ENCODE measurements at places on chromosomes 7 and 10.

DNA sequence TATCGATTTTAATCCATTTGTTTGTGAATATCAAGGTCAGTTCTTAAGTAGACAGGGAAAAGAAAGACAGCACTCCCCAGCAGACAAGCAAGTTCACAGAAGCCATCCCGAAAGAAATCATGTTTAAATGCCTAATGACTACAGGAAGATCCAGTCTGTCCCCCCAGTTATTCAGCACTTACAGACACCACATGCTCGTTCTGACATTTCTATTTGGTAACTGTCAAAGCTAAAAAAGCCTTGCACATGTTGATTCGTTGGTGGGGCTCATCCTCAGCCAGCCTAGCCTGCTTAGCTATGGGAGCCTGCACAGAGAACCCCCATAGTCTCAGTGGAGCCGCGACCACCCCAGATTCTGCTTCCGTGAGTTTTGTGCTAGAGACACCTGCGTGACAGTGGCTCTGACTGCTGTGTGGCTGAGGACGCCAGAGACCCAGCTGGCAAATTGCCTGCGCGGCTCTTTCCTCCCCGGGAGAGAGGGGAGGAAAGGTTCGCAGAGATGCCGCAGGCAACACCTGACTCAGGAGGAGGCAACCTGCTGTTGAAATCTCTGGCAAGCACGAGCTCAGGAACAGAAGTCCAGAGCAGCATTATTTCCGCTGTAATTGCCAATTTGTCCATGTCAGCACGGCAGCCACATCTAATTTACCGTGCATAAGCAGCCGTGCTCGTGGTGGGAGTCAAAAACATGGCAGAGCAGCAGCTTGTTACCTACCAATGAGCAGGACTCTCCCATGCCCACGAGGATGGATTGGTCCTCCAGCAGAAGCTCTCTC lies 194.2 kb downstream of the GPAM start:
- no peak for DNase-seq

DNA sequence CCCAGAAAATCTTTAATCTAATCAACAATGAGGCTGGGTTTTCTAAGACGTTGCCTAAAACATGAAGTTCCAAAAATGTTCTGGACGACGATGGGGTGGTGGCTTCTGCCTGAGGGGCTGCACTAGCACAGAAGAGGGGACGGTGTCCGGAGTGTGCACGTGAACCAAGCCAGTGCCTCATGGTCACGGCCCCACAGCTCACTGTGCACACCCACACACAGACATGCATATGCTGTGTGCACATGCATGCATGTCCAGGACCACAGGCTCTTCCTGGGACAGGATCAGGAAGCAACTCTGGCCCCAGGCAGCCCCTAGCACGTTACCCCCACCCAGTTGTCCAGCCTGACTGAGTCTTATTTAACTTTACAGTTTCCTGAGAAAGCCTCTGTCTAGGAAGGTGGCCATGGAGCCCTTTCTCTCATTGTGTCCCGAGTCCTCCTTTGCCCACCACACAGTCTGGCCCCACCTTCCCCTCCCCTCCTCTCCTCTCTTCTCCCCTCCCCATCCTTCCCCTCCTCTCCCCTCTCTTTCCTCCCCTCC lies 100.8 kb downstream of the DNAJB6 start:
- no peak for DNase-seq

- DNase-seq, result no peak
Measured at GRCh38 chr10:130777507-130778165, 533.9 kb downstream of the TCERG1L start.

DNA sequence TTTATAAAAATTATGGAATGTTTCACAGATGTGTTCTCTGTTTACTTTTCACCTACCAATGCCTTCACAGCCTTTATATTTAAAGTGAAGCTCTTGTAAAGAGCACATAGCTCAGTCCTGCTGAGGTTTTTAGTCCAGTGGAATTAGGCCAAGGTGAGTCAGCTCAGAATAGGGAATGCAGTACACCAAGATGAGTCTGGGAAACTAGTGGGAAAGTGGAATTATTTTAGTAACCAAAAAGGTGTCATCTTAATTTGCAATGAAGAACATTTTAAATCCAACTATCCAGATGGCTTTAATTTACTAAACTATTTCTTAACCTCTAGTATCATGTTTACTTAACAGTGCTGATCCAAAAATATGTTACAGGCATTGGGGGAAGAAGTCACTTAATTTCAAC lies 236.3 kb upstream of the CTBP2 start:
- DNase-seq, result no peak

DNA sequence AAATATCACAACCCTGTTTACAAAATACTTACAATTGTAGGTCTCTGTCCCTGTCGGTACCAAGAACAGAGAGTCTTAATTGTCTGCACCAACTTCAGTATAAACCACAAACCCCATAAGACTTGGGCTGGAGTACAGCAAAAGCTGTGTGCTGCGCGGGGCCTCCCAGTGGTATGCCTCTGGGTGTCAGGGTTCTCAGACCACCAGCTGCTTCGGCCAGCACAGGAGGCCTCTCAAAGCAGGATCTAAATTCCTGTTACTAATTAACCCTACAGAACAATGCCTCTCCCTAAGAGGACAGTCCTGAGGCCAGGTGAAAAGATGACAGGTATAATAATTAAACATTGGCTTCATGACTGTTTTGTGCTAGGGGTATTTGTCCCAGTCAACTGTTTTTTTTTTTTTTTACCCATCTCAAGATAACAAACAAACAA lies 957 bp upstream of the SVIL start:
- no peak for DNase-seq

GRCh38 chr10:79164075-79164474 lies 95.3 kb downstream of the ZMIZ1 start:
- DNase-seq, result no peak

GRCh38 chr10:75487755-75488125 lies 56.3 kb downstream of the LRMDA start:
- DNase-seq, result peak; percentile 54

GRCh38 chr10:52486840-52487611 lies 172.9 kb downstream of the DKK1 start:
- DNase-seq, result peak; percentile 17

DNA sequence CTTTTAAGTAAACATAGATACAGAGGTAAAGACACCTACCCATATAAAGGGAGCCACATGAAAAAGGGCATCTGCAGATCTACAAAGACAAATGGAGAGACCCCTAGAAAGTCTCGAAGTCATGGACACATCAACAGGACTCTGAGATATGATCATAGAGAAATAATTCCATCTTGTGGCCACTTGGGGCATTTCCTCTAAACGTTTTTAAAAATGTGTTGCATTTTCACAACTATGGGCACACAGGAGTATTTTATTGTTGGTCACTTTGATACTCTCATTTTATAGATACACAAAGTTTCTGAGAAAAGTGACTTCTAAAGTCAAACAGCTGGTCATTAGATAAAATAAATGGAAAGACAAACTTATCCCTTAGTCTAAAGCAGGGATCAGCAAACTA lies 87.1 kb downstream of the CRTAC1 start:
- DNase-seq, result no peak

- DNase-seq, result no peak
Measured at GRCh38 chr7:39294022-39294421, 272.2 kb upstream of the YAE1 start.

GRCh38 chr7:80210400-80210799 lies 75.8 kb downstream of the GNAI1 start:
- DNase-seq, result no peak

- DNase-seq, result no peak
Measured at GRCh38 chr7:6546498-6547251, 4.6 kb downstream of the GRID2IP start.

DNA sequence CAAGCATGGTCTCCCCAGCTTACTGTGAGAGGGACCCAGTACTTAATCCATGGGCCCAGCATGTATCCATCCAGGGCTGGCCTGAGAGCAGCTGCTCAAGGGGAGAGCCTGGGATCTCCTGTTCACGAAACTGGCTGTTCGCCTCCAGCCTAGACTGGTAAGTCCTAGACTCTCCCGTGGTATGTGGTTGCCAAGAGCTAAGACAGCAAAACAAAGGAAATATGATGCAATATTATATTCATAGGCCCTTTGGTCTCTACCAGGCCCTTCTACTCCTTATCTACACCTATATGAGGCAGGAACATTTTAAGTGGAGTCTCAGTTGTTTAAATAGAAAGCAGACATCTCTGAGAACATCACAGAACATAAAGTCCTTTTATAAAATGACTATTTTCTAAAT lies 28.9 kb upstream of the STK17A start:
- peak; percentile 22 for DNase-seq

DNA sequence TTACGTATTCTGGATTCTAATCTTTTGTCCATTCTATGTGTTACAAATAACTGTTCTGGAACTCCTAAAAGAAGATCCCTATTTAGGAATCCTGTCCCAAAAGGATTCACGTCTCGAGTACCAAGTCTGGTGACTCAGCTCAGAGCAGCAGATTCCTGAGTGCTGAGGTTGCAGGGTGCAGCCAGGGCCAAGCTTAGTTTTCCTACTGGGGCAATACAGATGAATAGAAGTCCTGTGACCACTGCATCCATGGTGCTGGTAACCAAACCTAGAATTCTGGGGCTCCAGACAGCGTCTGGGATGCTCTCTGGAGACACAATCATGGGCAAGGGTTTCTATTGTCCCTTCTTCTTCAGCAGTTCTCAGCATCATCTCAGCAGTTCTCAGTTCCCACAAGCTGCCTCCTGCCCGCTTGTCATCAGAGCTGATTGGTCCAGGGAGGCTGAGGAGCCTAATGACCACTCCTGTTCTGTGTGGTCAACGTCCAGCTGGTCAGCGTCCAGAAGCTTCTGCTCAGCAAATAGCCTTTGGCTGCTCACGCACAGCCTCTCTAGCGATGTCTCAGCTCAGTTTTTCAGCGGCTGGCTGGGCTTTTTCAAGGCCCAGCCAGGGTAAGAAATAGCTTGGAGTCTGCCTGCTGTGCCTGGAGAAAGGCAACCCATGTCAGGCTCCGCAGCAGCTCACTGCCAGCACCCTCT lies 50.4 kb upstream of the C7orf33 start:
- DNase-seq, result no peak

GRCh38 chr10:16393271-16393858 lies 43.4 kb upstream of the PTER start:
- no peak for DNase-seq

All from inflammatory macrophage (primary cell).